ENCODE measurements at places on chromosomes 7 and 10. TPM values are rescaled to one million over a fixed set of nuclear protein-coding genes. Genes with fewer than 3 reads are reported as not detected.
A peak's percentile ranks its signal among the peaks of the same experiment; 100 is the strongest.

GRCh38 chr10:86168256-86168655, 198.3 kb downstream of the GRID1 start:
- no peaks in the 10 kb centered on the region for H3K36me3 ChIP-seq
- no peak overlapping the region for H3K27ac ChIP-seq
- peaks cover 6% of the 10 kb centered on the region for H3K27me3 ChIP-seq
- no peak for DNase-seq

- H3K4me3 ChIP-seq, result no peak overlapping the region
- H3K36me3 ChIP-seq, result no peaks in the 10 kb centered on the region
- H3K27ac ChIP-seq, result no peak overlapping the region
- peaks cover 29% of the 10 kb centered on the region for H3K27me3 ChIP-seq
- no peaks in the 10 kb centered on the region for H3K4me1 ChIP-seq
Observed at GRCh38 chr10:5343979-5344378, 20.8 kb upstream of the UCN3 start.

GRCh38 chr10:106504536-106504935, 660.0 kb downstream of the SORCS1 start:
- no peak overlapping the region for H3K27ac ChIP-seq
- H3K36me3 ChIP-seq, result no peaks in the 10 kb centered on the region
- H3K27me3 ChIP-seq, result no peaks in the 10 kb centered on the region

DNA sequence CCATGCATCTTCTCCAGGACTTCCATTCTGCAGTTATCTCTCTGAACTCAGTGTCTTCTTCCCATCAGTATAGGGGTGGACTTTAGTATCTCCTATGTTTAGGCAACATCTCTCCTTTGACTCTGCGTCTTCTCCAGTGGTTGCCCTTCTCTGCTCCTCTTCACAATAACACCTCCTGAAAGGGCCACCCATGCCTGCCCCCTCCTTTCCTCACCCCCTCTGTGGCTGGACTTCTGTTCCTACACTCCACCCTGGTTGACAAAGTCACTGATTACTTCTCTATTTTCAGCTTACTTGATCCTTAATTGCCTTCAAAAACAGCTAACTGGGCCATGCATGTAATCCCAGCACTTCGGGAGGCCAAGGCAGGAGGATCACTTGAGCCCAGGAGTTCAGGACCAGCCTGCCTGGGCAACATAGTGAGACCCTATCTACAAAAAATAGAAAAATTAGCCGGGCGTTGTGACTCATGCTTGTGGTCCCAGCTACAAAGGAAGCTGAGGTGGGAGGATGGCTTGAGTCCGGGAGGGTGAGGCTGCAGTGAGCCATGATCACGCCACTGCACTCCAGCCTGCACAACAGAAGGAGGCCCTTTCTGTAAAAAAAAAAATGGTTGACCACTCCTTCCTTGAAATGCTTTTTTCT, 13.7 kb downstream of the SRGN start:
- H3K4me1 ChIP-seq, result no peaks in the 10 kb centered on the region
- H3K4me3 ChIP-seq, result no peak overlapping the region
- no peak for DNase-seq
- H3K27ac ChIP-seq, result no peak overlapping the region
- H3K36me3 ChIP-seq, result no peaks in the 10 kb centered on the region
- no peaks in the 10 kb centered on the region for H3K27me3 ChIP-seq

GRCh38 chr10:74079028-74079935, 71.3 kb downstream of the AP3M1 start:
- no peaks in the 10 kb centered on the region for H3K27me3 ChIP-seq
- peaks cover 2% of the 10 kb centered on the region for H3K36me3 ChIP-seq
- DNase-seq, result no peak
- no peak overlapping the region for H3K27ac ChIP-seq

- peak; percentile 93 for DNase-seq
- peaks cover 55% of the 10 kb centered on the region for H3K4me1 ChIP-seq
Observed at GRCh38 chr10:11757454-11757820, 15.3 kb downstream of the ECHDC3 start.

- no peaks in the 10 kb centered on the region for H3K36me3 ChIP-seq
- H3K4me1 ChIP-seq, result peaks cover 43% of the 10 kb centered on the region
- H3K4me3 ChIP-seq, result peak overlapping the region; percentile 98
- DNase-seq, result no peak
Observed at GRCh38 chr10:68330852-68331454, 911 bp upstream of the HNRNPH3 start.

DNA sequence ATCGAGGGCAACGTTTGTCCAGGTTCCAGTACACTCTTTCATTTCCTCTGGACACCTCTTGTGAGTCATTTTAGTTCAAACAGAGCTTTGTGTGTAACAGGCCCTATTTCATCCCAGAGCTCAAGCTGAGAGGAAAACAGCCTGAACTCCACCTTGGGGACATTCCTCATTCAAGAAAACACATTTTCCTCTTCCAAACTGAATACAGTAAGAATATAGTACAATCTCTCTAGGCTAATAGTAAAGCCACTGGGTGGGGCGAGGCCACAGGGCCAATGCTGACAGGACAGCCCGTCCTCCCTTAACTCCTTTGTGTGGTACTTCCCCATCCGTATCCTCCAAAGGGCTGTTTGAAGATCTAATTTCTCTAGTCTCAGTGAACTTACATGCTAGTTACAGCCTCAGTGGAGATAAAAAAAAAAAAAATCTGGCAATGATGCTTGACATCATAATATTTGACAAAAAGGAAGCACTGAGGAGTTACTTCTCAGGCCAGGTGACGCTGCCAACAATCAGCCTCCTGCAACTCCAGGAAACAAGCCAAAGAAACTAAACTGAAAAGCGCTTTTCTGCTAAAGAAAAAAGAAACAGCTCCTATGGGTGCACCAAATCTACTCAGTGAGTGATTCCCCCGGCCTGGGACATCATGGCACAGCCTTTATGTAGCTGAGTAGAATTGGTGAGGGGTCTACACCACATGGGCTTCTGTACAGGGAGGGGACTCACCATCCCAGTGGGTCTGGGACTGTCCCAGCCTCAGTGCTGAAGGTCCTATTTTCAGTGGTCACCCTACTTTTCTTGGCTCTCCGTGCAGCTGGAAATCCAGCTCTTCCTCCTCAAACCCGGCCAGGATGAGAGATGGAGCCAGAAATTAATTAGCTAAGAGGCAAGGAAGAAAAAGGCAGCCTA, 238.2 kb upstream of the NEBL start:
- no peaks in the 10 kb centered on the region for H3K27me3 ChIP-seq
- no peaks in the 10 kb centered on the region for H3K36me3 ChIP-seq
- no peaks in the 10 kb centered on the region for H3K4me1 ChIP-seq
- H3K27ac ChIP-seq, result no peak overlapping the region
- DNase-seq, result peak; percentile 27

DNA sequence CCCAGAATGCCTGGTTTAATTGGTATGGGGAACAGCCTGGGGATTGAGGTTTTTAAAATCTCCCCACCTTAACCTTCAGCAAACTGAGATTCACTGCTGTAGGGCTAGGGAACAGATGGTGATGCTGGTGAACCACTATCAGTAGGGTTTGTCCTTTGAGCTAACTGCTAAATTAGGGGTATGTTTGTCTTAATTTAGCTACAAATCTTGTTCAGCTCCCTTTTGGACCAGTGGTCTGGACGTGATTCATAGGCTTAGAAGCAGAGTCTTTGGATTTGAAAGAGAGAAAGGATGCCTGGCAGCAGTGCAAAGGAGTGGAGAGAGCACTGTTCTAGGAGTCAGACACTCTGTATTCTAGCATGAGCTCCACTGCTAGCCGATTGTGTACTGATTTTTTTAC, 2.8 kb downstream of the HDAC9 start:
- H3K4me3 ChIP-seq, result no peak overlapping the region
- H3K4me1 ChIP-seq, result no peaks in the 10 kb centered on the region
- no peaks in the 10 kb centered on the region for H3K27me3 ChIP-seq

GRCh38 chr10:118840776-118841468, 86.2 kb upstream of the CACUL1 start:
- no peak for DNase-seq
- H3K4me1 ChIP-seq, result no peaks in the 10 kb centered on the region
- H3K36me3 ChIP-seq, result no peaks in the 10 kb centered on the region
- H3K27ac ChIP-seq, result no peak overlapping the region
- peaks cover 10% of the 10 kb centered on the region for H3K27me3 ChIP-seq

GRCh38 chr7:92266415-92267241, 20.9 kb downstream of the ANKIB1 start:
- no peaks in the 10 kb centered on the region for H3K27me3 ChIP-seq
- no peak overlapping the region for H3K27ac ChIP-seq
- H3K4me1 ChIP-seq, result no peaks in the 10 kb centered on the region
- H3K4me3 ChIP-seq, result no peak overlapping the region

- H3K36me3 ChIP-seq, result no peaks in the 10 kb centered on the region
- no peak overlapping the region for H3K4me3 ChIP-seq
- no peak overlapping the region for H3K27ac ChIP-seq
- H3K4me1 ChIP-seq, result no peaks in the 10 kb centered on the region
Observed at GRCh38 chr10:12333380-12334185, 15.8 kb upstream of the CAMK1D start.

DNA sequence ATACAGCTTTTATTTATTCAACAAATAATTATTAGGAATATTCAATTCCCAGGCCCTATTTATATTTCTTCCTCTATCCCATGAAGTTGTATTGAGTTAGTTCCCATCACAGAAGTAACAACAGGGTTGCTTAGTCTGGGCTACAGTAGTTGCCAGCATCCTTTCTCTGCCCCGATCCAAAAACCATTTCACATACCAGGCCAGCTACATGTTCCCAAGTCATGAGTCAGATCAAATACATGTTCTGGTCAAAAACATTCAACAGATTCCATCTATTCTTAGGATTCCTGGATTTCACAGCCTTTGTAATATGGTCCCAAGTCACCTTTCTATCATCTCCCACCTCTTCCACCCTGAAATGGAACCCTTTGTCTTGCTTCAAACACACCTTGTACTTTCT, 91.6 kb downstream of the RAB11FIP2 start:
- DNase-seq, result no peak
- no peaks in the 10 kb centered on the region for H3K27me3 ChIP-seq
- no peak overlapping the region for H3K4me3 ChIP-seq

DNA sequence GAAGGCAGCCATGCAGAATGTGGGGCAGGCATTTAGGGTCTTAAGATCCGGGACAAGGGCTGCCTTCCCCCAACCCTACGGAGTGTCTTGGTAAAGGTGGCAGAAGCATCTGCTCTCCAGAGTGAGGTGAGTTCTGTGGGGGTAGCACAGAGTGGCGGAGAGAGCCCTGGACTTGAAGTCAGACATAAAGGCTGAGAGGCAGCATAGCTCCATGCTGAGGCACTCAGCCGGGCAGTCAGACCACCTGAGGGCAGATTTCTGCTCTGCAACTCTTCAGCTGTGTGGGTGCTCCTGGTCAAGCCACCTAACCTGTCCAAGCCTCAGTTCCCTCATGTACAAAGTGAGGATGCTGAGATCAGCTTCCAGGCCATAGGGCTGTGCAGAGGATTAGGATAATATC, 81.0 kb downstream of the CRTAC1 start:
- H3K4me3 ChIP-seq, result no peak overlapping the region
- no peaks in the 10 kb centered on the region for H3K36me3 ChIP-seq
- H3K4me1 ChIP-seq, result no peaks in the 10 kb centered on the region
- H3K27me3 ChIP-seq, result no peaks in the 10 kb centered on the region

- no peak overlapping the region for H3K27ac ChIP-seq
- no peak overlapping the region for H3K4me3 ChIP-seq
- H3K27me3 ChIP-seq, result peaks cover 6% of the 10 kb centered on the region
- H3K36me3 ChIP-seq, result no peaks in the 10 kb centered on the region
- H3K4me1 ChIP-seq, result peaks cover 12% of the 10 kb centered on the region
- DNase-seq, result no peak
Observed at GRCh38 chr10:132859084-132859855, 73.3 kb upstream of the NKX6-2 start.

DNA sequence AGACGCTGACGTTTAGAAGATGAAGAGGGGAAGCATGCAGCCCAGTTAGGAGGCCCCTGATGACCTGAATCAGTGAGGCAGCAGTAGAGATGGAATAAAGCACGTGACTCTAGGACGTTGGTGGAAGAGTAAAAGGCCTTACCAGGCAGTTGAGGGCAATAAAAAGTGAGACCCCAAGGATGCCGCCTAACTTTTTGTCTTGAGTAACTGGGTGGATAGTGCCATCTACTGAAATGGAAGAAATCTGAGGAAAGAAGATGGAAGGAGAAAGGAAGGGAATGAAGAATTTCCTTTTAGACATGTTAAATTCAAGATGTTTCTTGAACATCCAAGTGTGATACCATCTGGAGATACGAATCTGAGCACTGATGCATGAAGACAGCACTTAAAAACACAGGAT, 220.0 kb upstream of the LRRN3 start:
- no peak overlapping the region for H3K4me3 ChIP-seq
- no peaks in the 10 kb centered on the region for H3K36me3 ChIP-seq
- no peak for DNase-seq
- H3K27ac ChIP-seq, result no peak overlapping the region

DNA sequence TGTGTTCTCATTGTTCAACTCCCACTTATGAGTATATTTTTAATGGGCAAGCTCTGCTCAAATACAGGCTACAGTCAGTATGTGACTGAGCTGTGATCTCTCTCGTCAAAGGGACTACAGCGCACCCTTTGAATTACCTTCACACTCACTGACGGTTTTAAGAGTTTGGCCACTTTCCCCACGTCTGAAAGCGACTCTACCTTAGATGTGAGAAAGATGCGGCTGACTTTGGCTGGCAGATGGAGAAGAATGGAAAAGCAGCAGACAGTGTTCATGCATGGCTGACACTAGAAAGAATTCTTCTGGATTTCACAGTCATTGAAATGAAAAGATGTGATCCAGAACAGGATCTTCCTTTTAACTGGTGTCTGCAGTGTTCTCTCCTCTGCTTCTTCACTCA, 2.0 kb upstream of the ATRNL1 start:
- DNase-seq, result no peak
- peaks cover 26% of the 10 kb centered on the region for H3K27me3 ChIP-seq
- H3K4me3 ChIP-seq, result no peak overlapping the region
- H3K36me3 ChIP-seq, result no peaks in the 10 kb centered on the region
- H3K27ac ChIP-seq, result no peak overlapping the region

- H3K27me3 ChIP-seq, result no peaks in the 10 kb centered on the region
- peaks cover 40% of the 10 kb centered on the region for H3K4me1 ChIP-seq
- DNase-seq, result no peak
- H3K27ac ChIP-seq, result peak overlapping the region; percentile 7
Observed at GRCh38 chr10:87868277-87868676, 4.9 kb downstream of the PTEN start.

Gene ANKRD2
- not detected for total RNA-seq

Gene KLF14
- total RNA-seq, result not detected

Gene PNLIP
- not detected for total RNA-seq

Gene ZNF804B
- not detected for total RNA-seq

Gene TMEM140
- 5.6 TPM for total RNA-seq

Gene SFTPA2
- total RNA-seq, result not detected

Gene CROT
- total RNA-seq, result 11.9 TPM

Measured in HepG2 (cell line).